Uterus (tissue), 4 donors: ENCODE measurements at places on chromosomes 7 and 10. TPM values are rescaled to one million over a fixed set of nuclear protein-coding genes. Genes with fewer than 3 reads are reported as not detected.

The MXI1 gene
- 51.8 TPM for total RNA-seq

The LRCH4 gene
- total RNA-seq = 11.5 TPM

The ZNF804B gene
- not detected for total RNA-seq

The CAMK1D gene
- total RNA-seq = 10.9 TPM

The GBX1 gene
- total RNA-seq = not detected

The IFIT3 gene
- 24.1 TPM for total RNA-seq

The GAD2 gene
- not detected for total RNA-seq

The ITIH5 gene
- 24.3 TPM for total RNA-seq

The ADARB2 gene
- total RNA-seq = not detected

The PKD1L1 gene
- under 0.01 TPM for total RNA-seq

The TMEM178B gene
- not detected for total RNA-seq

The DBNL gene
- total RNA-seq = 90.5 TPM

The ADAM22 gene
- 6.8 TPM for total RNA-seq
